HTR-8/SVneo (cell line): ENCODE measurements at places on chromosomes 16 and 17.

DNA sequence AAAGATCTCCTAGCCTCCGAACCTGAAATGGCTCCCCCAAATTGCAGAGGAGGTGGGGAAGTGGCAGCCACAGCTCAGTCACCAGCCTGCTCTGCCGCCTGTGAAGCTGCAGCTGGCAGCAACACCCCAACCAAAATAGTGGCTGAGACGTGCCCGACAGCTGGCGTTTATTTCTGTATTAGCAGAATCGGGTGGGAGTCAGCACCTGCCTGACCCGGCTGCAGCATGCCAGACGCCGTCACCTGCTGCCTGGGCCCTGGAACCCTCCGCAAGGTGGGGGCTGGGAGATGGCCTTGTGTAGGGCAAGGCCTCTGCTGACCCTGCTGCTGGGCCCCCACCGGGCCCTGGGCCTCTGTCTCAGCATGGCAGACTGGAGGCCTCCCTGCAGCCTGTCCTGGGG is 17.5 kb upstream of the PABPN1L start:
- no peak for DNase-seq

GRCh38 chr16:67383284-67383683 is 10.0 kb downstream of the TPPP3 start:
- no peak for DNase-seq

DNA sequence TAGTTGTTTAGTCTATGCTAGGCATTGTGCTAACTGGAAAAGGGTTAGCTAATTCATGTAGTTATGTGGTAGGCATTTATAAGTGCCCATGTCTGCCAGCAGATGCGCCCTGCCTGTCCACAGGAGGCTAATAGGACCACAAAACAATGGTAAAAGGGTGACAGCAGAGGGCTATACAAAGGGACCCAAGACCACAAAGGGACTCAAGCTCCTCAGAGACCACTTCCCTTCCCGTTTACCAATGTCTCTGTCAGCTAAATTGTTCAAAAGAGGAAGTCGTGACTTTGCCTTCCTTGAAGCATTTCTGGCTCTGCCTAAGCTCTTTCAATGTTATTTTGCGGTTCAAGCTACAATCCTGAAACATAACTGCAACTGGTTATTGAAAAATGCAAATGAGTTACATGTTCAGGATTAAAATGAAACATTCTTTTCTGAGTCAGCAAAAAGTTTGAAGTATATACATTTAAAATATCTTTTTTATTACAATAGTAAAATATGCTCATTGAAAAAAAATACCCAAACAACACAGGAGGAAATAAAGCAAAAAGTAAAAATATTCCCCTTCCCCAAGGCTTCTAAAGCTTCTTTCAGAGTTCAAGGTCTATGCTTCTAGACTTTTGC is 149.2 kb downstream of the MAF start:
- no peak for DNase-seq

DNA sequence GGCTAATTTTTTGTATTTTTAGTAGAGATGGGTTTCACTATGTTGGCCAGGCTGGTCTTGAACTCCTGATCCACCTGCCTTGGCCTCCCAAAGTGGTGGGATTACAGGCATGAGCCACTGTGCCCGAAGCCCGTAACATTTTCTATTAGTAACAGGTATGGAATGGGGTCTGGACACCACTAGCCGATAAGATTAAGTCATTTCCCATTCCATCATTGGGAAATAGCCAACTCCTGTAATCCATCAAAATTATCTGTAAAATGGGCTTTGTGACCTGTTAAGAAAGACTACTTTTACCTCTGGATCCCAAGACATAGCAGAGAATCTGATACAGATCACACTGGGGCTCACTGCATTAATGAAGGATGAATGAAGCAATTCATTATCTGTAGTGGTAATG is 3.9 kb upstream of the LUC7L3 start:
- DNase-seq = no peak

- no peak for DNase-seq
Measured at GRCh38 chr17:73972056-73972455, 231.4 kb upstream of the RPL38 start.

DNA sequence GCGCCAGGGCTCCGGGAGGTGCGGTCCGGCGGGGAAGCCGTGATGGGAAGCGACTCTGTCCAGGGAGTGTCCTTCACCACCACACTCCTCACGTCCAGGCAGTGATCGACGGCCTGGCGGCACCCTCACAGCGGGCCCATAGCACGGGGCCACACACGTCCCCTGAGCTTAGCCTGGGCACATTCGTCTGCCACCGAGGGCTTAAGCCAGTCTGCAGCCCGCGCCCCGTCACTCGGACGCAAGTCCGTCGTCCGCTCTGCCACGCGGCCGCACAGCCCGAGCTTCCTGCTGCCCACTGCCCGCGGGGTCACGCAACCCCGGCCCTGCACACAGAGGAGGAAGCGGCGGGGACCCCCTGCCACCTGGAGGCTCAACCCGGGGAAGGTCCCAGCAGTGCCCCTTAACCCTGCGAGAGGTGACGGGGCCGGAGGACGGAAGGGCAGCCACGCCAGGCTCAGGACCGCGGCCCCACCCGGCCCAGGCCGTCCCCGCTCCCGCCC is 3.0 kb upstream of the TBX2 start:
- DNase-seq = no peak

GRCh38 chr17:17018612-17019429 is 23.4 kb upstream of the MPRIP start:
- no peak for DNase-seq

DNA sequence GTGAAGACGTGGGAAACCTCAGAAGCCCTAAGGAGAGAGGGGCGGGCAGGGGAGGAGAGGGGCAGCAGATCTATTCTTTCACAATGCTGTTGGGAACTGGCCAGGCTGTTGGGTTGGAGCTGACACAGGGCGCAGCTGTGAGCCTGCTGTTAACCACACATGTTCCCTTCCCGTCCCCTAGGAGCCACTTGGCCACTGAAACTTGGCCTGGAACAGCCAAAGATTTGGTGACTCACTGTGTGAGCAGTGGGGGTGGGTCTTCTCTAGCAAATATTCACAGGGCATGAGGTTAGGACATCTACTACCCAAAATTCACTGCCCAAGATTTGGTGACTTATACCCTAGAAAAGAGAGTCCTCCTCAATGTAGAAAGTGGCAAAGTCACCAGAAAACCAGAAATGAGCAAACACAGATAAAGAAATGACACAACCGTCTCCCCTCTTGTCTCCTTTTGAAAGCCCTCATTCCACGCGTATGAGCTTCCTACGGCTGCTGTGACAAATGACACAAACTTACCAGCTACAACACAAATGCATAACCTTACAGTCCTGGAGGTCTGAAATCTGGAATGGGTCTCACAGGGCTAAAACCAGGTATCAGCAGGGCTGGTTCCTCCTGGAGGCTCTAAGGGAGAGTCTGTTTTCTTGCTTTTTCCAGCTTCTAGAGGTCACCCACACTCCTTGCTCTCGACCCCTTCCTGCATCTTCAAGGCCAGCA is 6.3 kb downstream of the TBC1D16 start:
- DNase-seq = no peak

DNA sequence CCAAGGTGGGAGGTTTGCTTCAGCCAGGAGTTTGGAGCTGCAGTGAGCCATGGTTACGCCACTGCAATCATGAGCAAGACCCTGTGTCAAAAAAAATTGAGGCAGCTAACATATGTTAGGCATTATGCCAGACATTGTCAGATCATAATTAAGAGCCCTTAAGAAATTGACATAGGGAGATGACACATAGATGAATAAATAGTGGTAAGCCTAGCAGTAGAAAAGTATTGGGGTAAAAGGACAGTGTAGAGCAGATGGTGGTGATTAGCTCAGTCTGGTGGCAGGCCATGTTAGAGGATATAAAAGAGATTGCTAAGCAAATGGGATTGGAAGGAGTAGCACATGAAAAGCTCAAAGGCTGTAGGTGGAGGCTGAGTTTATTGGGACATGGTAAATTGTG is 22.6 kb downstream of the SRCAP start:
- DNase-seq = no peak

- no peak for DNase-seq
Measured at GRCh38 chr17:44037471-44037870, 22.7 kb upstream of the TMEM101 start.

GRCh38 chr16:2425008-2425518 is 4.2 kb upstream of the CCNF start:
- DNase-seq = no peak

DNA sequence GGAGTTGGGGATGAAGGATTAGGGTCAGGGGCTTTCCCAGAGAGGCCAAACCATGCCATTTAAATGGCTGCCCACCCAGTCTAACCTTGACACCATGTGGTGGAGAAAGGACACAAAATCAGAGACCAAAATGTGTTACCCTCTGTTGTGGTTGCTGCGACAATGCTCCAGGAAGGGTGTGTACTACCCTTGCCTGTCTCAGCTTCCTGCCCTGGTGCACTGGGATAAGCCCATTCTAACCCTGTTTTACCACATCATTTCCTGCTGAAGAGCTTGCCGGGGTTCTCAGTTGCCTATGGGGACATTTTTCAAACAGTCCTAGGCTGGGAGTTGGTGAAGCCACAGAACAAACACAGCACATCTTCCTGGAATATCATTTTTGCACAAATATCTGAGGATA is 4.9 kb downstream of the OR4D1 start:
- no peak for DNase-seq

- no peak for DNase-seq
Measured at GRCh38 chr16:67825119-67825518, 17.0 kb upstream of the THAP11 start.

DNA sequence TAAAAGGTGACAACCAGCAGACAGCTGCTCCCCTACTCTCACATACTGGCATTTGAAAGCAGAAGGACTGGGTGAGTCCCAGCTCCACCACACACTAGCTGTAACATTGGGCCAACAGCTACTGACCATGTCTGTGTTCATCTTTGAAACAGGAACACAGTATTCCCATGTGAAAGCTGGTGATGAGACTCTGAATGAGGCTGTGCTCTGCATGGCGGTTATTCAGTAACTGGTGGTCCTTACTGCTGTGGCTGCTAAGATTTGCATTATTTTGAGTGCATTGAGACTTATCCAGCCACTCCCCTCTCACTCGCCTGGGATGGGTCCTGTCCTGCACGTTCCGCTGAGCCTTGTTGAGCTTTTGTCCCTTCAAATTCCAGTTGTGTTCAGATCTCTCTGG is 342.9 kb downstream of the FOXL1 start:
- DNase-seq = no peak

GRCh38 chr17:66691644-66692420 is 143.1 kb upstream of the CACNG5 start:
- DNase-seq = no peak

DNA sequence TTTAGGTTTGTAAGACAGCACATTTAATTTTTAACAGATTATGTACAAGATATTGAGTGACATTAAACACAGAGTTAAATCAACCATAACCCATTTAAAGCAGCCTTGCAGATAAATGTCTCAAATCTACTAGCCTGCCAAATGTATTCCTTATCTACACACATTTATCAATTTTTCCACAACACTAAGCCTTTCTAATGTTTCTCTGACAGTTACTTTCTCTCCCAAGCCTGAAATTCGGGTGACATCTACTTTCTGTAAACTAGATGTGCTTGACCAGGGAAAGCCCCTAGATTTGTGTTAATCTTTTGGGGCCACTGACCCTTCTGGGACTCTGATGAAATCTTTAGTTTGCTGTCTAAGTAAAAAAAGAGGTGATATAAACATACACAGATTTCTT is 69.0 kb downstream of the CDH13 start:
- no peak for DNase-seq

DNA sequence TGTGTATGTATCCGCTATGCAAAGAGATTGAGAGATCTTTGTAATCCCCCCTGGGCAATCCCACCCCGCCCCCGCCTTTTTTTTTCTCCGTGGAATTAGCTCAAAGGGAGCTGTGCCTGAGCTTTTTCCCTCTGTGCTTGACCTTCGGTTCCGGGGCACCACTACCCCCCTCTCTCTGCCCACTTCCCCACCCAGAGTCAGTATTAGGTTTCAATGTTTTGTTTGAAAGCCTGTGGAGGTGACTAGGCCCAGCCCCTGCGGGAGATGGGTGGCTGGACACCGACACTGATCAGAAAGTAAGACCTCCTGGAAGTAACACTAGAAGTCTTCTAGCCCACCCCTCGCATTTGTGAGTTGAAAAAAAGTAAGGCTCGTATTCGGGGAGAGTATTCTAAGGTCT is 7.0 kb downstream of the CBLN1 start:
- DNase-seq = no peak

DNA sequence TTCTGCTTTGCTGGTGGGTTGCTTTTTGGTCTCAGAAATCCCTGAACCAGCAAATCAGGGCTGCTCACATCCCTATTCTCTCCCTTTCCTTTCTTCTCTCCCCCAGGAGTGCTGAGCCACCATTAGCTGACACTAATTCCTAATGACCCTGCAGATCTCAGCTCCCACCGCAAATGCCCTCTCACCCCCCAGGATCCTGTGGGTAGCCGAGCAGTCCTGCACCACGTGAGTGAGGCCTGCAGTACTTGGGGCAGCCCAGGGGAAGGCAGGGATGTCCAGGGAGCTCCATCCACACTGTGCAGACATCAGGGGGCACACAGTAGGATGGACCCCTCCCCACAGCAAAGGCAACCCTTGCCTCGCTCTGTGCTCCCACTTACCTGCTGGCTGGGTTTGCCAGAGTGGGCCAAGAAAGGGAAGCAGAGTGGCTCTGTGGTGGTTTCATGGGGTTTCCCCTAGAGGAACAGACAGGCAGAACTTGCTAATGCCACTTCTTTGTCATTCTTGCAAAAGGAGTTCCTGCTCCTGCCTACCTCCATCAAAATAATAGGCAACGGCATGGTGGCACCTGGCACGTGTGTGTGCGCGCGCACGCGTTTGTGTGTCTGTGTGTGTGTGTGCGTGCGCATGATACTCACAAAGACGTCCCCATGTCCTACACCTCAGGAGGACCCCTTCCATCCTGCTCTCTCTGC is 135.6 kb downstream of the GAS7 start:
- DNase-seq = no peak

GRCh38 chr17:66268247-66268927 is 34.0 kb upstream of the PRKCA start:
- no peak for DNase-seq

DNA sequence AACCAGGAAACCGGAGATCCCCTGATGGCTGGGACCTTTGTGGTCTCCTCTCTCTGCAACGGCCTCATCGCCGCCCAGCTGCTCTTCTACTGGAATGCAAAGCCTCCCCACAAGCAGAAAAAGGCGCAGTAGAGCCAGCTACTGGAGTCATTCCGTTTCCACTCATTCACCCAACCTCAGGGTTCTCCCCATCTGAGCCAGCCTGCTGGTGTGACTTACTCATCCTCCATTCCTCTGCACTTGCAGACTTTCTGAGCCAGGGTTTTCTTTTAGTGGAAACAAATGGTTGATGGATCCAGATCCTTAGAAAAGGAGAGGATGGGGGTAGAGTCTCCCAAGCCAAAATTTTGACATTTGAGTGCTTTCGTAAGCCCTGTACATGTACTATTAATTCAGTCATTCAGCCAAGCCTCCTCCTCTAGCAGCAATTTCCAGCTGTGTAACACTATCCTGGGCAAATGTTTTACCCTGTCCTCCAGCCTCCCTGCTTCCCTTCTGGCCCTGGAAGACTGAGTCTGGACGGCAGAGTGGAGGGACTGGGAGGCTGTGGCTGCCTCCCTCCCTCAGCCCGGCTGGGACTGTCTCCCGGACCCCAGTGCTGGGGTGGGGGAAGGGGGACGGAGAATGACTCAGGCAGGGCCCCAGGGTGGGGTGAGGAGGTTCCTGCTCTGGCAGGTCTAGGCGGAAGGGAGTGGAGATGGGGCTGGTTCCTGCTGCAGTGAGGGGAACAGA is 2.3 kb downstream of the SOX15 start:
- no peak for DNase-seq
